ENCODE measurements at places on chromosomes 6 and 20. TPM values are rescaled to one million over a fixed set of nuclear protein-coding genes. Genes with fewer than 3 reads are reported as not detected.

The POPDC3 gene
- total RNA-seq: not detected

The TSPO2 gene
- not detected for total RNA-seq

The HLA-DOB gene
- 2.2 TPM for total RNA-seq

The LHFPL5 gene
- not detected for total RNA-seq

The MAFB gene
- total RNA-seq: 0.28 TPM

Measured in activated CD4-positive, alpha-beta memory T cell treated with anti-CD3 and anti-CD28 coated beads, Interleukin-2, amount 10 ng/mL, durations not matched to agents 7 days and 5 days (primary cell).